ENCODE measurements at places on chromosomes 2 and 18. TPM values are rescaled to one million over a fixed set of nuclear protein-coding genes. Genes with fewer than 3 reads are reported as not detected.

Gene PSMG2
- 73.4 TPM for polyA plus RNA-seq

Gene DUSP28
- polyA plus RNA-seq: 4.3 TPM

Gene ANKRD29
- 0.92 TPM for polyA plus RNA-seq

Gene SIX3
- 0.11 TPM for polyA plus RNA-seq

Gene CYTIP
- polyA plus RNA-seq: 8.1 TPM

Gene KCNG3
- polyA plus RNA-seq: 0.04 TPM

Gene CYP1B1
- 144 TPM for polyA plus RNA-seq

Gene DYSF
- 20.7 TPM for polyA plus RNA-seq

Gene LBH
- polyA plus RNA-seq: 15.6 TPM

Gene SH2D6
- polyA plus RNA-seq: not detected

Gene ICA1L
- polyA plus RNA-seq: 2.2 TPM

Gene REV1
- polyA plus RNA-seq: 5.9 TPM

Gene IKZF2
- 0.90 TPM for polyA plus RNA-seq

Gene TTN
- polyA plus RNA-seq: 0.03 TPM

Gene TWSG1
- 3.3 TPM for polyA plus RNA-seq

Gene RPRM
- 1.1 TPM for polyA plus RNA-seq

Gene MC4R
- not detected for polyA plus RNA-seq

Gene KCNS3
- 7.3 TPM for polyA plus RNA-seq

Gene RFX8
- polyA plus RNA-seq: 3.0 TPM

Gene ASIC4
- polyA plus RNA-seq: not detected

Measured in adipose tissue (tissue), 3 donors.